ENCODE measurements at places on chromosomes 6 and 20.

- no peak for DNase-seq
Observed at GRCh38 chr20:38680500-38681306, 43.6 kb upstream of the SLC32A1 start.

- no peak for DNase-seq
Observed at GRCh38 chr6:74735304-74735703, 470.5 kb downstream of the COL12A1 start.

- no peak for DNase-seq
Observed at GRCh38 chr6:40011844-40012243, 77.6 kb upstream of the MOCS1 start.

DNA sequence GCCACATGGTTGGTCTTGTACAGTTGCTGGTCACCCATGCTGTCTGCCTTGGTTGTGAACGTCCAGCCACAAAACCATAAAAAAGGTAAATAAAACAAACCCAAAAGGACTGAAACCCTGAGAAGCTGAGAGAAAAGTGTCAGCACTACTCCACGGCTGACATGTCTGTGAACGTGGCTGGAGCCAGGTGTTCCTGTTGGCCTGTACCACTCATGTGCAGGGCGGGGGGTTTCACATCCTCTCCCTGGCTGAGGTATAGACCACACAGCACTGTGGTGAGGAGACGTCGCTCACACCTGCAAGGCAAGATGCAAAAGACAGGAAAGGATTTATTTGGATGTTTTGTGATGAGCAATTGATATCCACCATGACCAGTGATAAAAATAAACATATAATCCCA lies 51.9 kb upstream of the MRPS10 start:
- no peak for DNase-seq

GRCh38 chr20:20808016-20808415 lies 95.6 kb upstream of the RALGAPA2 start:
- DNase-seq: no peak

- no peak for DNase-seq
Observed at GRCh38 chr6:150925976-150926375, 60.5 kb downstream of the MTHFD1L start.

- no peak for DNase-seq
Observed at GRCh38 chr6:97066056-97066455, 141.5 kb downstream of the KLHL32 start.

- DNase-seq: no peak
Observed at GRCh38 chr6:157909282-157909664, 72.4 kb upstream of the SYNJ2 start.

GRCh38 chr6:158278004-158278403 lies 34.3 kb upstream of the TULP4 start:
- DNase-seq: no peak

DNA sequence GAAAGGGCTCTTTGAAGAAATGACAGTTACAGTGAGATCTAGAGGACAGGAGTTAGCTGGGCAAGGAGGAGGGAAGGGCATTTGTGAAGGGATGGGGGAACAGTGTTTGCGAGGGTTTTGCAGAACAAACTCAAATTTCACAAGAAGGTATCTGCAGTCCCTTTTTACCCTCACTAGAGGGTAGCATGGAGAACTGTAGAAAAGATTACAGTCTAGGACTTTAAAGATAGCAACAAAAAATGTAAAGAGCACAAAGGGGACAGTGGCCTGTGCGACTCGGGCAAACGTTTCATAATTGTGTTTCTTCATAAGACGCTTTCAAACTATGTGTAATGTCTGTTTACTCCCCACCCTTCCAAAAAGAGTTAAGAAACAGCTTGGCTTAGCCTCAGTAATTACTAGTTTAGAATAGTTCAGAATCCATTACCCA lies 21.2 kb upstream of the ASXL1 start:
- no peak for DNase-seq

DNA sequence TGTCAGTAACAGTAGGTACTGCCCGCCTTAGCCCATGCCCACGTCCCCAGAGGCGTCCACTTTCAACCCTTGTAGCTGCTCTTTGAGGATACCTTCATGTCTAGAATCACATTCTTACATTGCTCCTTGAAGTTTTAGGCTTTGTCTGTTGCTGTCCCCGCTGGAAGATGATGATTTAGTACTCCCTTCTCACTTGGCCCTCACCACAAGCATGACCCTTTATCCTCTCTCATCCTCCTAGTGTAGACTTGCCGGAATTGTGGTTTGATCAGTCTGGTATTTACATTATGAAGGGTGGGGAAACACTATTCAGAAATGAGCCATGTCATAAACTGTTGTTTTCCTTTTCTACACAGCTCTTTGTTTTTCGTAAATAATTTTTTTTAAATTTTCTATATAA lies 87.4 kb downstream of the ARID1B start:
- DNase-seq: no peak

- DNase-seq: no peak
Observed at GRCh38 chr6:69022993-69023392, 387.9 kb downstream of the ADGRB3 start.

- DNase-seq: peak; percentile 44
Observed at GRCh38 chr6:99868074-99868702, 125.8 kb downstream of the MCHR2 start.

- DNase-seq: no peak
Observed at GRCh38 chr6:159008656-159009288, 8.8 kb upstream of the RSPH3 start.

DNA sequence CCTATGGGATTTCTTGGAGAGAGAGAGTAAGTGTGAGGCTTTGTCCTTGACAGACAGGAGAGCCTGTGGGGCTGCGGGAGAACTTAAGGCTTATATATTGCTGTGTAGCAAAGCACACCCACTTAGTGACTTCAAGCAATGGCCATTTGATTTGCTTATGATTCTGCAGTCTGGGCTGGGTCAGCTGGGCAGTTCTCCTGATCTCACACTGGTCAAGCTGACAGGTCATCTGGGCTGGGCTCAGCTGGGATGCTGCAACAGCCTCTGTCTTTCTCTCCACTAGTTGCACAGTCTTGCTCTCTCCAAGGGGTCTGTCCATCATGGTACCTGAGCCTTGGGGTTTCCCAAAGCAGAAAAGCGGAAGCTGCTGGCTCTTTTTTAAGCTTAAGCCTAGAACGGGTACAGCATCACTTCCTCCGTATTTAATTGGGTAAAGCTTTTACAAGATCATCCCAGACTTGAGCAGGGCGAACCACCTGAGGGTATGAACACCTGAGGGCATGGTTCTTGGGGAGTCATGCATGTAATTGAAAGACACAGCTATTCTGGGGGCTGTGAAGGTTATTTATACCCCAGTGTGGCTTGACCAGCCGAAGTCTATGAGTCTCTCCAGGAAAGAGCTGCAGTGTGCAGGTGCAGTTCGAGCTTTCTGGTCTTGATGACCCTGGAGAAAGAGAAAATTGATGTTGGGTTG lies 13.3 kb upstream of the GGTLC1 start:
- no peak for DNase-seq

GRCh38 chr20:50303573-50304500 lies 113.2 kb downstream of the CEBPB start:
- no peak for DNase-seq

- no peak for DNase-seq
Observed at GRCh38 chr6:20061952-20062351, 150.3 kb downstream of the MBOAT1 start.

- DNase-seq: no peak
Observed at GRCh38 chr6:125793280-125793679, 2.5 kb downstream of the NCOA7 start.

GRCh38 chr20:49541733-49542513 lies 26.0 kb downstream of the PTGIS start:
- peak; percentile 23 for DNase-seq

DNA sequence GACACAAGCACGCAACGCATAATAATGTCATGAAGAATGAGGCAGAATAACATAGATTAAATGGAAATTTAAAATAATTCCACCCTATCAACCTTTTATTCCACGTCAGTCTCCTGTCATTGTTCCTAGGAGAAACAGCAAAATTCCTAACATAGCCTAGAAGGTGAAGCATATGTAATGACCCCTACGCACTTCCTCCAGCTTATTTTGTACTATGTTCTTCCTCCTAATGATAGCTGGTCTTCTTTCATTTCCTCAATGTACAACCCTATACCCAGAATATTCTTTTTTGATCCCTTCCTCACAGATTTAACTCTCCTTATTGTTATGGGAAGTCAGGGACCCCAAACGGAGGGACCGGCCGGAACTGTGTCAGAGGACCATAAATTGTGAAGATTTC lies 122.0 kb upstream of the CARMIL1 start:
- DNase-seq: no peak

GRCh38 chr20:33566781-33567603 lies 77.1 kb downstream of the CBFA2T2 start:
- no peak for DNase-seq

Data from stimulated activated CD8-positive, alpha-beta memory T cell treated with anti-CD3 and anti-CD28 coated beads, Interleukin-4, amount 100 ng/mL, for 1 hour (primary cell).